ENCODE measurements at places on chromosomes 2 and 18.
A peak's percentile ranks its signal among the peaks of the same experiment; 100 is the strongest.

- H3K27ac ChIP-seq: no peak overlapping the region
- no peaks in the 10 kb centered on the region for H3K4me1 ChIP-seq
- DNase-seq: no peak
- H3K4me3 ChIP-seq: no peak overlapping the region
Measured at GRCh38 chr2:144703852-144704708, 184.2 kb upstream of the ZEB2 start.

GRCh38 chr2:205754285-205754923 is 72.1 kb downstream of the NRP2 start:
- no peaks in the 10 kb centered on the region for H3K27me3 ChIP-seq
- H3K4me3 ChIP-seq: no peak overlapping the region
- H3K27ac ChIP-seq: no peak overlapping the region
- peaks cover 20% of the 10 kb centered on the region for H3K4me1 ChIP-seq

DNA sequence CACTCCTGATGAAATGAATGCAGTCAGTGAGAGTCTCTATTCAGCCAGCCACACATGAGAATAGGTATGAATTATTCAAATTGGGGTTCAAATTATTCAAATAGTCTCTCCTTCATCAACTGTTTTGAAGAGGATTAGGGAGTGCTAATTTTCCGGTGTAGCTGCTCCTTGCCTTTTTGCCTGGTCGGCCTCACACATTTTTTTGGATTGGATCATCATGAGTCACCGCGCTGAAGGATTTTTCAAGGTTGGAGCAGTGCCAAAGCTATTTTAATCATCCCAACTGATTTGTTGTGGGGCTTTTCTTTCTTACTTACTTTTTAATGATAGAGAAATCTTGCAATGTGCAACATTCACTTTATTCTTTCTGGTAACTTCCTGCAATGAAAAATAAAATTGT is 2.4 kb upstream of the DTNA start:
- H3K4me1 ChIP-seq: peaks cover 10% of the 10 kb centered on the region
- H3K27ac ChIP-seq: peak overlapping the region; percentile 90
- no peaks in the 10 kb centered on the region for H3K36me3 ChIP-seq
- H3K4me3 ChIP-seq: no peak overlapping the region
- H3K27me3 ChIP-seq: no peaks in the 10 kb centered on the region
- no peak for DNase-seq

DNA sequence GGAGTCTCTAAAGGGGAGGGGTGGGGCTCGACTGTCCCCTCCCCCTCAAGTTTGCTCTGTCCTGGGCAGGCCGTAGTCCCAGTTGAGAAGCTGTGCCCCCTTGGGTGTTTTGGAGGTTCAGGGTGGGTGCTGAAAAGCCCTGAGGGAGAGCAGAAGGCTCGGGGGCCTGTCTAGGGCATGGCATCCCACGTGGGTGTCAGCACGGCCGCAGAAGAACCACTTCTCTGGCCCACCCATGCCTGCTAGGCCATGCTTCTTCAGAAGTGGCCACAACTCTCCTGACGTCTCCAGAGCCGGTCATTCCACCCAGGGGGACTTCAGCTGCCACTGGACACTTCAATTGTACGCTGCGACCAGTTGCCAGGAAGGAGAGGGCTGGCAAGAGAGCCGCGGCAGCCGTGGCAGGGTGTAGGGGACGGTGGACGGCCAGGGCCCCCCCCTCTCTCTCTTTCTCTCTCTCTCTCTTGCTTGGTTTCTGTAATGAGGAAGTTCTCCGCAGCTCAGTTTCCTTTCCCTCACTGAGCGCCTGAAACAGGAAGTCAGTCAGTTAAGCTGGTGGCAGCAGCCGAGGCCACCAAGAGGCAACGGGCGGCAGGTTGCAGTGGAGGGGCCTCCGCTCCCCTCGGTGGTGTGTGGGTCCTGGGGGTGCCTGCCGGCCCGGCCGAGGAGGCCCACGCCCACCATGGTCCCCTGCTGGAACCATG is at the start of gene INPP5D:
TSS of gene INPP5D (plus strand) at position 546 of the 704 bp plus-strand sequence. CDS start at position 683, 137 bp downstream.
- no peak within 1 kb of the TSS for H3K27ac ChIP-seq
- DNase-seq: no peak
- H3K4me1 ChIP-seq: peaks cover 27% of the 10 kb centered on the region
- no peaks in the 10 kb centered on the region for H3K27me3 ChIP-seq
- no peaks in the 10 kb centered on the region for H3K36me3 ChIP-seq
- no peak within 1 kb of the TSS for H3K4me3 ChIP-seq

GRCh38 chr2:28224648-28225472 is 167.8 kb upstream of the FOSL2 start:
- H3K4me1 ChIP-seq: peaks cover 7% of the 10 kb centered on the region
- H3K27ac ChIP-seq: no peak overlapping the region
- H3K36me3 ChIP-seq: no peaks in the 10 kb centered on the region
- no peaks in the 10 kb centered on the region for H3K27me3 ChIP-seq
- no peak overlapping the region for H3K4me3 ChIP-seq

Measured in SK-N-SH (cell line).